ENCODE measurements at places on chromosomes 5 and 9. TPM values are rescaled to one million over a fixed set of nuclear protein-coding genes. Genes with fewer than 3 reads are reported as not detected.

Gene DNLZ
- polyA plus RNA-seq: 16.1 TPM

Gene OR13C4
- polyA plus RNA-seq: not detected

Gene TEX48
- not detected for polyA plus RNA-seq

Gene FOXD4L6
- polyA plus RNA-seq: not detected

Gene CIZ1
- 44.5 TPM for polyA plus RNA-seq

Gene CDH18
- polyA plus RNA-seq: not detected

Gene TBC1D9B
- polyA plus RNA-seq: 59.0 TPM

Gene PCDHAC2
- polyA plus RNA-seq: 0.72 TPM

Gene ODF2
- 5.9 TPM for polyA plus RNA-seq

Gene IFNK
- not detected for polyA plus RNA-seq

Gene ADRA1B
- polyA plus RNA-seq: 0.45 TPM

Gene LOX
- 3.8 TPM for polyA plus RNA-seq

Data from small intestine (tissue), 16 donors.